ENCODE measurements at places on chromosomes 16 and 17.

DNA sequence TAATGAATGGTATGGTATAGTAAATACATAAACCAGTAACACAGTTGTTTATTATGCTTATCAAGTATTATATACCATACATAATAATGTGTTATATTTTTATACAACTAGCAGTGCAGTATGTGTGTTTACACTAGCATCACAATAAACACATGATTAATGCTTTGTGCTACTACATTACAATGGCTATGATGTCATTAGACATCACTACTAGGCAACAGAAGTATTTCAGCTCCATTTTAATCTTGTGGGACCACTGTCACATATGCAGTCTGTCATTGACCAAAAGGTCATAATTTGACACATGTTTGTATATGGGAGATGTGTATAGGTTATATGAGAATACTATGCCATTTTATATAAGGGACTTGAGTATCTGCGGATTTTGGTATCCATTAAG lies 32.7 kb downstream of the TRIM37 start:
- DNase-seq = no peak

DNA sequence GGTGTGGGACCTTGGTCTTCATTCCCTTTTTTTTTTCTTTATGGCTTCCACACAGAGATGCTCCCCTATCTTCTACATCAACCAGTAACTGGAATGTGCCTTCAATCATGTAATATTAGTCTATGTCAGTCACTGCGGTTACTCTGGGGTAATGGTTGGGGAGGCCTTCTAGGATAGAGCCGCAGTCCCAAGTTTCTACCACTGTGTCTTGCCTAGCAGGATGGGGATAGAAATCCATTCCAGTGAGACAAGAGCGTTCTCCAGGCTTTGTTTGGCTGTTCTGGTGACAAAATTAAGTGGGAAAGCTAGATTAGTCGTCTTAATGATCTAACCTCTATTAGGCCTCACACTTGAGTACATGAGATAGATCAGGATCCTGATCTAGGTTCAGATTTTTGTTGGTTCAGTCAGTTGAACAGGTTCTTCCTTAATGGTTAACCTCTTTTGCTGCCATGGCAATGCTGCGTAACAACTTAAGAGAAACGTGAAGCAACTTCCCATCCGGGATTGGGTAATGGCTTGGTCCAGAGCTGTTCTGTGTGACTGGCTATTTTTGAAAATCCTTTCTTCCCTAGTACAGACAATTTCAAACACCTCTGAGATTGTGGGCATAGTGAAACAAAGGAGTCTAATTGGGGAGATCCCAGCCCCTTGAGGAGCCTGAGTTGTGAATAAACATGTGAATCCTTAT lies 8.7 kb downstream of the MSL1 start:
- DNase-seq = no peak

DNA sequence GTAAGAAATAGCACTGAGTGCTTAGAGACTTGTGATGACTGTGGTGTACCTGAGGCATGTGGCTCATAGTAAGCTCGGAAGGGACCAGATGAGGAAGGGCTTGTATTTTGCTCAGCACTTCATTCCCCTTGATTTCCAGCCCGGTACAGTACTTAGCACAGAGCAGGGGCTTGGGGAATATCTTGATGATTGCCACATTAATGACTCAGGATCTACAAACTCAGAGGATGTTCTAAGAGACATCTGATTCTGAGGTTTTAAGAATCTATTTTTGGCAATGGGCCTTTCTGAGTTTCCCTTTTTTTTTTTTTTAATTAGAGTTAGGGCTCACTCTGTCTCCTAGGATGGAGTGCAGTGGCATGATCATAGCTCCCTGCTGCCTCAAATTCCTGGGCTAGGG lies 9.1 kb downstream of the ASPHD1 start:
- DNase-seq = no peak

DNA sequence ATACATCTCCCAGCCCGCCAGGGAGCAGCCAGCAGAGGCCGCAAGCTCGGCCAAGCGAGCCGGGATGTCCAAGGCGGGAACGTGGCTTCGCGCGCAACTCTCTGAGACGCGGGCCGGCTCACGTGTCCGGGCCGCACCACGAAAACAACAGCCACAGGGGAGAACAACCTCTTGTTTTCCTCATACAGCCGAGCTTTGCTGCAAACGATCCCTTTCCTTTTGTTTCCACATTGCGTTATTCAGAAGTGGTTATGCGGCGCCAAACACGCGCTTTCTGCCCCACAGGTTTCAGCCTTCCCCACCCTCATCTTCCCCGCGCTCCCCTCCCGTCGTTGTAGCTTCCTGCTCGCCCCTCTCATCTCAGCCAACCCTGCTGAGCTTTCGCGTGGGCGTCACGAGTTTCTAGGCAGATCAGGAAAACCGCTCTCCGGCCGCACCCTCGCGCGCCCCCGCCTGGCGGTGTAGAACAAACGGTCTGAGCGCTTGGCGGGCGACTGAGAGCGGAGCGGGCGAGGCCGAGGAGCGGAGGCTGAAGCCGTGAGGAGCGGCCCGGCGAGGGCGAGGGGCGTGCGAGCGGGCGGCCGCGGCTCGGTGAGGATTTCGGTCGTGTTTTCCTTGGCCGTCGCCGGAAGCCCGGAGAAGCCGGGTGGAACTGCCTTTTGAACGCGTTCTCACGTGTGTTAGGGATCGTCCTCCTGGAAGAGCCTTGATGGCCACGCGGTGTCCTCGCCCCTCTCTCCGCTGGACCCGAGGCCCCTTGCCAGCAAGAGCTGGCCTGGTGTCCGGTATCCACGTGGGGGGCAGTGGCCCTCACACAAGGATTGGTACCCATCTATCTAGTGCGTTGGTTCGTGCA lies 6.6 kb upstream of the SMARCD2 start:
- peak; percentile 89 for DNase-seq

- DNase-seq = no peak
Measured at GRCh38 chr16:17556276-17557052, 85.7 kb upstream of the XYLT1 start.

GRCh38 chr17:63425483-63425882 lies 20.6 kb downstream of the CYB561 start:
- no peak for DNase-seq

DNA sequence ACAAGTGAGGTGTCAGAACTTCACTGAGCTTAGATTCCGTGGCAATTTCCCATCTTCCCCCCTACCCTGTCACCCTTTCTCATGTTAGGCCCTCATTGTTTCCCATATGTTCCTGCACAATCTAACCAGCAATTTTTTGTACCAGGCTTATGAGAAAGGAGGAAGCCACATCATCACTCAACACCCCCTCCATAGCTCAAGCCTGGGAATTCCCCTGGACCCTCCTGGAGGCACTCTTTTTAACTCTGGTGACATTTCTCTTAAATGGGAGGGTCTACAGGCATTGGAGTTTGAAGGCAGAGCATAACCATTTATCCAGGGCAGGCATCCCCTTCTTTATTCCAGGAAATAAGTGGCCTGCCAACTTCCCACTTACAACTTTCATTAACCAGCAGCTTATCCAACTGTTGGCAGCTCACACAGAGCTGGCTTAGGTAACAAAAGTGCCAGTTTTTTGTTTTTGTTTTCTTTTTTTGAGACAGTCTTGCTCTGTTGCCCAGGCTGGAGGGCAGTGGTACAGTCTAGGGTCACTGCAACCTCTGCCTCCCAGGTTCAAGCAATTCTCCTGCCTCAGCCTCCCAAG lies 10.4 kb upstream of the GLG1 start:
- no peak for DNase-seq

- no peak for DNase-seq
Measured at GRCh38 chr16:88329726-88330700, 52.7 kb upstream of the ZNF469 start.

DNA sequence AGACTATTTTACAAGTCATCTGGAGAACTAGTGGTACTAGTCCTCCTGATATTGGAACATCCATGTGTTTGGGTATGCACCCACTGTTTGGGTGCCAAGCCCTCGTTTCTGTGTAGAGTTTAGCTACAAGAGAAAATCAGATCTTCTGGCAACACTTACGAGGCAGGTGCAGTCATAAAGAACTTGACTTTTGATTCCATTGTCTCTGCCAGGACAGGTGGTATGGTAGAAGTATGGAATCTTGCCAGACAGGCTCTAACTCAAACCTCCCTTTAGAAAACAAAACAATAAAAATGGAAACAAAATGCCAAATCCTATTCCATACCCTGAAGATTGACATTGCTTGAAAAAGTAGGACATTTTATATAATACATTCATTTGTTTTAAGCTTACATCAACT lies 16.0 kb downstream of the RNF43 start:
- DNase-seq = no peak

- DNase-seq = no peak
Measured at GRCh38 chr16:19703172-19703889, 14.7 kb downstream of the KNOP1 start.

GRCh38 chr17:59512844-59513385 lies 52.5 kb upstream of the DHX40 start:
- DNase-seq = no peak

DNA sequence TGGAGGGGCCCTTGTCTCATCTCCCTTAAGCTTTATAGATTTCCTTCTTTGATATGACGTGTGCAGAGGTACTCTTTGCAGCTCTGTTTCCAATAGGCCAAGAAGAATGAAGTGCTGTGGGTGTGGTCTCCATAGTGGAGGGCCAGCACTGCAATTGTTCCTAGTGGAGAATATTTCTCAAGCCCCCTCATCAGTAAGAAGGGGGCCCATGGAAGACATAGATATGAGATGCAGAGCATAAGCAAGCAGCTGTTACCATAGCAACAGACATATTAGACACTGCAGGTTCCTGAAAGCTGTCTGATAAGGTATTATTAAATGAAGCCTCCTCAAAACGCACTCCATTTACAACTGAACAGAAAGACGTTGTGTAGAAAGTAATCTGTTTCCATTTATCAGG lies 240.7 kb downstream of the ZFHX3 start:
- DNase-seq = no peak

- no peak for DNase-seq
Measured at GRCh38 chr16:90077757-90078578, 837 bp upstream of the PRDM7 start.

Data from stimulated activated CD8-positive, alpha-beta memory T cell treated with anti-CD3 and anti-CD28 coated beads, Interleukin-7, amount 100 ng/mL, for 48 hours (primary cell).